ENCODE measurements at places on chromosomes 11 and 22. TPM values are rescaled to one million over a fixed set of nuclear protein-coding genes. Genes with fewer than 3 reads are reported as not detected.

DNA sequence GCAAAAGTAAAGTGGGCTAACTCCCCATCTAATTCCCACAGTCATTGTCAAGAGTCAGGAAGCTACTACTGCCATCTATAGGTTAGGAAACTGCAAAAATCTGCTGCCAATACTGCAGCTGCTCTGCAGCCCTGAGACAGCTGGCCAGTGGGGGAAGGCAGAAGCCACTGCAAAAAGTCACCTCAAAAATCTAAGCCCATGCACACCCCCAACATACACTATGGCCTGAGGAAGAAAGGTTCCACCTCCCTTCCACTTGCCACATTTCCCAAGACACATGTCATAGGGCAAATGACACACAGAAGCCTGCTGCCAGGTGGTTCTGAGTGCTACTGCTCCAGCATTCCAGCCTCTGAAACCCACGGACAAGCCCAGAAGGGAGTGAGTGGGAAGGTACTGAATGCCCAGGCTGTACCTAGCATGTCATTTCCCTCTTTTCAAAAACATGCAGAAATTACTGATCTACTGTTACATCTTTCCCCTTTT, 36.9 kb downstream of the DGCR2 start:
- H3K36me3 ChIP-seq, result peaks cover 8% of the 10 kb centered on the region
- H3K27me3 ChIP-seq, result no peaks in the 10 kb centered on the region
- peak; percentile 26 for DNase-seq
- no peak overlapping the region for H3K4me3 ChIP-seq
- H3K4me1 ChIP-seq, result peaks cover 14% of the 10 kb centered on the region
- H3K27ac ChIP-seq, result no peak overlapping the region

- H3K27ac ChIP-seq, result no peak overlapping the region
- H3K36me3 ChIP-seq, result no peaks in the 10 kb centered on the region
- DNase-seq, result no peak
- no peaks in the 10 kb centered on the region for H3K4me1 ChIP-seq
- H3K4me3 ChIP-seq, result no peak overlapping the region
Observed at GRCh38 chr22:26839216-26839615, 181.8 kb downstream of the MIAT start.

GRCh38 chr11:2665526-2666400, 34.0 kb downstream of the KCNQ1OT1 start:
- H3K27me3 ChIP-seq, result no peaks in the 10 kb centered on the region
- DNase-seq, result no peak
- peaks cover 27% of the 10 kb centered on the region for H3K36me3 ChIP-seq
- H3K27ac ChIP-seq, result no peak overlapping the region
- peaks cover 81% of the 10 kb centered on the region for H3K4me1 ChIP-seq
- no peak overlapping the region for H3K4me3 ChIP-seq

- H3K4me1 ChIP-seq, result peaks cover 47% of the 10 kb centered on the region
- peaks cover 13% of the 10 kb centered on the region for H3K36me3 ChIP-seq
- no peak overlapping the region for H3K27ac ChIP-seq
- no peak overlapping the region for H3K4me3 ChIP-seq
Observed at GRCh38 chr11:108670451-108670850, 5.6 kb downstream of the DDX10 start.

GRCh38 chr11:5460983-5461621, 12.0 kb downstream of the OR51I2 start:
- H3K4me3 ChIP-seq, result no peak overlapping the region
- no peaks in the 10 kb centered on the region for H3K4me1 ChIP-seq
- DNase-seq, result no peak
- no peak overlapping the region for H3K27ac ChIP-seq
- H3K36me3 ChIP-seq, result no peaks in the 10 kb centered on the region
- H3K27me3 ChIP-seq, result no peaks in the 10 kb centered on the region

DNA sequence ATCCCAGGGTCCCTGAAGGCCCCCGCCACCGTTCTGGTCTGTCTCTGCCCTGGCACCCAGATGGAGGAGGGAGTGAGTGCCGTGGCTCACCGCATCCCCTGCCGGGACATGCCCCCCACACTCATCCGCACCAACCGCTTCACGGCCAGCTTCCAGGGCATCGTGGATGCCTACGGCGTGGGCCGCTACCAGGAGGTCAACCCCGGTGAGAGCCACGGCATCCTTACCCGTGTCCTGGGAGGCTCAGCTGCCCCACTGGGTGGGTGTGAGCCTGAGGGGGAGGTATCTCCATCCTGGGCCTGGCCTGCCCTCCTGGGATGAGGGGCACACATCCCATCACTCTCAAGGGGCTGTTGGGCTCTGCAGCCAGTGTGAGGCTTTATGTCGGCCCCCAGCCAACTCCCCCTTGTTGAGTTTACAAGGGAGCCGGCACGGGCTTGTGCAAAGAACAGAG, 6.1 kb downstream of the TCIRG1 start:
- H3K4me3 ChIP-seq, result no peak overlapping the region
- no peak overlapping the region for H3K27ac ChIP-seq
- DNase-seq, result no peak
- H3K27me3 ChIP-seq, result no peaks in the 10 kb centered on the region

DNA sequence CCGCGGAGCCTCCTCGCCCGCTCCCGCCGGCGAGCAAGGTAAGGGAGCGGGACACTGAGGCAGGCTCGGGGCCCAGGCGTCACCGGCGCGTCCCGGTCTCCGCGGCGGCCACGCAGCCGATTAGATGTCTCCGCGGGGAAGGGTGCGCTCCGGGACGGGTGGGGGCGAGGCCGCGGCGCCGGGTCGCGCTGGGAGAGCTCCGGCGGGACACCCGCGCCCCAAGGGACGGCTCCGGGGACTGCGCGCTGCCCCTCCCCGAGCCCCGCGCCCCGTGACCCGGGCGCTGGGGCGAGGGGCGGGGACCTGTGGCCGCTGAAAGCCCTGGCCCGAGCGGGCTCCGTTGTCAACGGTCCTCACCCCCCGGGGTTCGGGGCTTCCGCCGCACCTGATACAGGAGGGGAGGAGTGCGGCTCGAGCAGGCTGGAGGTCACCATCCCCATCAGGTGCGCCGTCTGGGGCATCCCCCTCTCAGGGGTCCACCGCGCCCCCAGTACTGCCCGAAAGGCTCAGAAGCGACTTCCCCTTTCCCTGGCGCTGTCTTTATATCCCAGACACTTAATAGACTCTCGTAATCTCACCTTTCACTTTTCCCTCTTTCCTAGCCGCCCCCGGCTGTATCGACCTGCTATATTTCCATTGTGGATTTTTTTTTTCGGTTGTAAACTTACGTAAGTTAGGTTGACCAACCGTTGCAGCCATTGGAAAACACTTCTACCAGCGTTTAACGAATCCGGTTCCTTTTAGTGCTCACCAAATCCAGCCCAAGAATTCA, 573 bp downstream of the PPFIA1 start:
- peak overlapping the region; percentile 79 for H3K27ac ChIP-seq
- peaks cover 4% of the 10 kb centered on the region for H3K27me3 ChIP-seq
- H3K36me3 ChIP-seq, result peaks cover 29% of the 10 kb centered on the region
- DNase-seq, result peak; percentile 37

GRCh38 chr11:132158091-132158490, 787.7 kb downstream of the NTM start:
- H3K36me3 ChIP-seq, result no peaks in the 10 kb centered on the region
- H3K27ac ChIP-seq, result no peak overlapping the region
- no peaks in the 10 kb centered on the region for H3K27me3 ChIP-seq

DNA sequence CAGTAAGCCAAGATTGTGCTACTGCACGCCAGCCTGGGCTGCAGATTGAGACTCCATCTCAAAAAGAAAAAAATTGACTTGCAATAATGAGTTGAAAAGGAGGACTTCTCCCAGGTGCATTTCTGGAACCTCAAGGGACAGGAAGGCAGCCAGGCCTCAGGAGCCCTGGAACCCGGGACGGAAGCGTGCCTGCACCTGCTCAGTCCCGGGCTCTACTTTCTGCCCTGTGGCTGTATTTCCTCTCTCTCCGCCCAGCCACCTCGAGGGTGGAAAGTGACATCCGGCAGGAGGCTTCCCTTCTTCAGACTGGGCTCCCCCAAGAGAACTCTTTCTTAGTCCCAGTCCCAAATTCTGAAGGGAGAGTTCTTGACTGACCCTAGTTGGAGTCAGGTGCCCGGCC, 20.2 kb upstream of the GAL start:
- no peak overlapping the region for H3K4me3 ChIP-seq
- H3K27me3 ChIP-seq, result peaks cover 9% of the 10 kb centered on the region
- DNase-seq, result no peak

DNA sequence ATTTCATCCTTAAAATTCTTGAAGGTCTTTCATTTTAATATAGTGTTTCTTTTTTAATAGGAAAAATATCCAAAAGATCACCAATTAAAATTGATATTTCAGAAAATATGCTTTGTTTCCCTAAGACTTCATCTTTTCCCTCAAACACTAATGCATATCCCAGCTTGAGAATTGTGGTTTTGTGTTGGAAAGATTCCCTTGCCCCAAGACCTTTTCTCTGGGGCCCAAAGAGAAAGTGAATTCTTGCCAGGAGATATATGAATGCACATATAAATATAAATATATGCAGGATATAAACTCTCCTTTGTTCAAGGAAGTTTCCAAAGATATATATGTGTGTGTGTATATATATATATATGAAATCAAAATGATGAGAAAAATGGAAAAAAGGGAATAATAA, 241.2 kb downstream of the FAM76B start:
- H3K36me3 ChIP-seq, result no peaks in the 10 kb centered on the region
- peaks cover 3% of the 10 kb centered on the region for H3K27me3 ChIP-seq
- H3K4me1 ChIP-seq, result no peaks in the 10 kb centered on the region

DNA sequence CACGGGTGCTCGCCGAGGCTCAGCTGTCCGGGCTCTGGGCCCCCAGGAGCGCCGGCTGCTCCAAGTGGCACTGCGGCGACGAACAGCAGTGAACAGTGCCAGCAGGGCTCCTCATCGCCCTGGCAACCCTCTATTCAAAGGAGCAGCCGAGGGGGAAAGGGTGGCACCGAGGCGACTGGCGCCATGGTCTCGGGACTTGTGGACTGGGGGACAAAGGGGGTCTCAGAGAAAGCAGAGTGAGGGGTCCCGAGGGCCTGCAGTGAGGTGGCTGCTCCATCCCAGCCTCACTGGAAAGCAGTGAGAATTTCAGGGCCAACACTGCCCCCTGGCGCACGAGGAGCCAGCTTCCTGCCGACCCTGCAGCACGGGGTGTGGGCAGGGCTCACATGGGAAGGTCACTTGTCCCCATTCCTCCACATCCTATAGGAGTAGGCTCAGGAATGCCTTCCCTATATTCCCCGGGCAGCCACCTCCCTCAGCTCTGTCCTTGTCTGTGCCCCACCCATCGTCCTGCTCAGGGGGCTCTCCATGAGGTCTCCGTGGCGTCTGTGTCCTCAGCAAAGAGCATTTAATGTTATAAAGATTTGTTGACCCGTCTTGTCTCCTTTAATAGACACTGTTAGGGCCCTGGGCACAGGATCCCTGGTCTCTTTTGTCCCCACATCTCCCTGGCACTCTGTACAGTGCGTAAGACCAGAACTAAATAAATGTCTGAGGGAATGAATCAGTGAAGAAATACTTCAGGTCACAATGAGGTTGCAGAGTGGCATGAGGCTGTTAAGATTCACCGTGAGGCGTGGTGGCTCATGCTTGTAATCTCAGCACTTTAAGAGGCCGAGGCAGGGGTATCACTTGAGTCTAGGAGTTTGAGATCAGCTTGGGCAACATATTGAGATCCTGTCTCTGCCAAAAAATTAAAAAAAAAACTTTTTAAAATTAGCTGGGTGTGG, 26.4 kb downstream of the LRFN4 start:
- peak; percentile 45 for DNase-seq
- peaks cover 29% of the 10 kb centered on the region for H3K4me1 ChIP-seq
- H3K27ac ChIP-seq, result no peak overlapping the region
- H3K27me3 ChIP-seq, result no peaks in the 10 kb centered on the region
- no peak overlapping the region for H3K4me3 ChIP-seq
- H3K36me3 ChIP-seq, result peaks cover 19% of the 10 kb centered on the region

DNA sequence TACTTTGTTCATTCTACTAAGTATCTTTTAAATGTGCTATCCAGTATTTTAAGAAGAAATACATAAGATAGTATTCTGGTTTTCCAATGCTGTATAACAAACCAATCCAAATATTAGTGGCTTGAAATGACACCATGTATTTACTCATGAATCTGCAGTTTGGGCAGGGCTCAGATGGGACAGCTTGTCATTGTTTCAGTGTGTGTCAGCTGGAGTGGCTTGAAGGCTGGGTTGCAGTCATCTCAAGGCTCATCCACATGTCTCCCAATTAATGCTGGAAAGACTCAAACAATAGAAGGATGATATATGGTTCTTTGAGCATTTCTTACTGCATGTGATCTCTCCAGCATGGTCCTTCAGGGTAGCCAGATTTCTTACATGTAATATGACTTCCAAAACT, 146.2 kb downstream of the ARHGAP42 start:
- no peak overlapping the region for H3K4me3 ChIP-seq
- DNase-seq, result no peak
- H3K27ac ChIP-seq, result no peak overlapping the region
- peaks cover 11% of the 10 kb centered on the region for H3K4me1 ChIP-seq
- no peaks in the 10 kb centered on the region for H3K27me3 ChIP-seq
- no peaks in the 10 kb centered on the region for H3K36me3 ChIP-seq

DNA sequence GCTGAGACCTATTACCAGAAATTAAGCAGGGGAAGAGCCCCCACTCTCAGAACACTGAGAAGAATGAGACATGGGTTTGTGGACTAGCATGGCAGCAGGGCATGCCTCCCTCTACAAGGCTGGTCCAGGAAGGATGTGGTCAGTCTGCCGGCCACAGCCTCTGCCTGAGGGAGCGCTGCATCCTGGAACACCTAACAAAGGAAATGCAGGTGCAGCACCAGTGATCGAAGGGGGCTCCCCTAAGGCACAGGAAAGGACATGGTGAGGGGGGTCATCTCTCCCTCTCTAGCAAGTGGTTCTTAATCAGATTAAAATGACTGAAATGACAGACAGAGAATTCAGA, 40.6 kb upstream of the ARL14EP start:
- no peak overlapping the region for H3K4me3 ChIP-seq
- no peaks in the 10 kb centered on the region for H3K4me1 ChIP-seq
- no peak overlapping the region for H3K27ac ChIP-seq
- DNase-seq, result no peak
- no peaks in the 10 kb centered on the region for H3K27me3 ChIP-seq

GRCh38 chr22:17808693-17809403, 34.6 kb upstream of the BID start:
- no peak overlapping the region for H3K4me3 ChIP-seq
- H3K27ac ChIP-seq, result no peak overlapping the region
- no peaks in the 10 kb centered on the region for H3K4me1 ChIP-seq
- DNase-seq, result no peak
- H3K36me3 ChIP-seq, result peaks cover 36% of the 10 kb centered on the region

- H3K36me3 ChIP-seq, result no peaks in the 10 kb centered on the region
- H3K4me3 ChIP-seq, result no peak overlapping the region
- H3K4me1 ChIP-seq, result no peaks in the 10 kb centered on the region
Observed at GRCh38 chr11:117878314-117878938, 2.0 kb upstream of the FXYD6 start.

DNA sequence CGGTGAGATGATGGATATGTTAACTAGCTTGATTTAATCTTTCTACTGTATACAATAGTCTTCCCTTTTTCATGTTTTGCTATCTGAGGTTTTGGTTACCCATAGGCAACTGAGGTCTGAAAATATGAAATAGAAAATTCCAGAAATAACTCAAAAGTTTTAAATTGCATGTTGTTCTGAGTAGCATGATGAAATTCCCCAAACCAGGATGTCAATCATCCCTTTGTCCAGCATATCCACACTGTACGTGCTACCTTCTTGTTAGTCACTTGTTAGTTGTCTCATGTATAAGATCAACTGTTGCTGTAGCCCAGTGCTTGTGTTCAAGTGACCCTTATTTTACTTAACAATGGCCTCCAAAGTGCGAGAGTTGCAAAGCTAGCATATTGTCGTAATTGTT, 21.2 kb upstream of the OR10W1 start:
- no peak overlapping the region for H3K4me3 ChIP-seq
- no peak for DNase-seq
- H3K27ac ChIP-seq, result no peak overlapping the region
- no peaks in the 10 kb centered on the region for H3K27me3 ChIP-seq
- H3K4me1 ChIP-seq, result 0 out of 2 replicates have a peak, but pooled peaks cover 9% of the 10 kb centered on the region

The CTNND1 gene
- total RNA-seq, result 184 TPM

The TPBGL gene
- total RNA-seq, result not detected

The CHRNA10 gene
- total RNA-seq, result 0.71 TPM

The C11orf97 gene
- not detected for total RNA-seq

The LRRC51 gene
- total RNA-seq, result 6.4 TPM
